Fibroblast of skin of left biceps (primary cell): ENCODE measurements at places on chromosomes 11 and 22.

DNA sequence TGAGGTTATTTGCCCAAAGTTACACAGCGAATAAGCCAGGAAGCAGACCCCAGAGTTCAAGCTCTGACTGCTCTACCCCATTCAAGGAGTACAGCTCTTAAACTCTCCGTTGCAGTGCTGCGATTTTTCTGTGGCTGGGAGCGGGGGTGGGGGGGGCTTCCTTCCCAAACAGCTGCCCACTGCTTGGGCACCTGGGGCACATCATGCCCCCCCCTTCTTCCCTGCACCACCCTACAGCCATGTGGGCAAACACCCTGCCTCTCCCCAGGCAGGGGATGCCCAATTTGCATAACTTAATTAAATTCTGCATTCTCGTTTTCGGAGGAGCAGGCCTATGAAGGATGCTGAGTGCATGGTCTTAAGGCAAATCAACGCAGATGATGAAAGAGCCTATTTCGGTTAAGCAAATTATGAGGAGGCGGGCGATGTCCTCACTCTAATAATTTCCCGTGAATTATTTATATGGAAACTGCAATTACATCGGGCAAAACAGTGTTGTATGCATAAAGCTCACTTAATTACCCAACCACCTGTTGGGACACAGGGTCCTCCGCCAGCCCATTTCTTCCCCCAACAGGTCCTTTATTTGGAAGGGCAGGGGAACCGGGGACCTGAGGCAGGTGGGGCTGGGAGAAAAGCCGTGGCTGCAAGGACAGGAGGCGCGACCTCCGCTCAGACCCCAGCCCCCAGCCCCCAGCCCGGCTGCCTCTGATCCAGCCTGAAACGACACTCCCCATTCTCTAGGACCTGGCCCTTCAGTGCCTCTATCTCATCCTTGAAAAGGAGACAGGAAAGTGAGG, 610.5 kb downstream of the BUD13 start:
- DNase-seq: no peak

GRCh38 chr11:78038697-78039313, 15.7 kb upstream of the KCTD14 start:
- DNase-seq: no peak

GRCh38 chr11:109972939-109973338, 120.3 kb upstream of the ZC3H12C start:
- no peak for DNase-seq

- no peak for DNase-seq
Observed at GRCh38 chr11:111702623-111703022, 63.6 kb downstream of the PPP2R1B start.

GRCh38 chr22:40325315-40325714, 21.0 kb upstream of the ADSL start:
- no peak for DNase-seq

DNA sequence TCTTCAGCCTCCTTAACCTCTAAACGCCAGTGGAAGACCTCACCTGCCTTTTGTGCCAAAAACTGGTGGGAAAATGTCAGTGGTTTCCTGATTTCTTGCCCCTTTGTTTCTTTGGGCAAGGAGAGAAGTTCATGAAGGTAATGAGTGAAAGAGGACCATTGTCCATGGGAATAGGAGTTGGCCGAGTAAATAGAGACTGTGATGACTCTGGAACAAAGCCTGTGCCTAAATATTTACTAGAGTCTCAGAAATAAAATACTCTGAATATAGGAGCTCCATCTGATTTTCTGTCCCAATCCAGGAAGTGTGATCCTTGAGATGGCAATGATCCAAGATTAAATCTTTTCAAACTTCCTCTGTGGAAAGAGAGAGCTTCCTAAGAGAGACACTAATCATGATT, 12.0 kb downstream of the SLC5A1 start:
- no peak for DNase-seq

DNA sequence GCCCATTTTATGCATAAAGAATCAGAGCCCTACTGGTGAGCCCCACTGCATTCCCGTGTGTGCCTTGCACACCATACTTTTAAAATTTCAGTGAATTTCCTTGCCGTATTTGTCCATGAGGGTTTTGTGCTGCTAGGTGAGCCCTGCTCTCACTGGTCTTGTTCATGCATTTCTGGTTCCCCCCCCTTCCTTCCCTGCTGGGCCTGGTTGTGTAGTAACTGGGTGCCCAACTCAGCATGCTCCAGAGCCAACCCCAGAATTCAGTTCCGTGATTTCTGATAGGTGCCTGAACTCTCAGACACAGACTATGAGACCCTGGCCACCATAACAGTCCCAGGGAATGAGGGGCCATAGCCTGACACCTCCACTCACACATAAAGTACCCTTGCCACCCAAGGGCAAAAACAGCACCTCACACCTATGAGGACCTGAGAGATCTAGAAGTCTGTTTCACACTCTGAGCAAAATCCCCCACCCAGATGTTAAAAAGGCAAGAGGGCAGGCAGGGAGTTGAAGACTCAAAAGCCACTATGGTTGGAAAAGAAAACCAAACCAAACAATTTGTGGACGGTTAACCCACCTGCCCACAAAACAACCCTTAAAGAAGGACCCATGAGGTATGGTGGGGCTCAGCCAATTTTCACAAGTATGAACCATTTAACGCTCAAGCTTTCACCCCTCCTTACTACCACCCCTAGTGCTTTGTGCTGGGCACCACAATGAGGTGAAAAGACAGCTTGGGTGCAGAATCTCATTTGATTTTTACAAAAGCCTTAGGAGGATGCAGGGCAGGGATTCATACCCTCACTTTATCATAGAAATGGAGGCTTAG, 16.8 kb upstream of the IL10RA start:
- DNase-seq: no peak

GRCh38 chr22:37544955-37545702, 15.2 kb upstream of the CDC42EP1 start:
- DNase-seq: no peak

DNA sequence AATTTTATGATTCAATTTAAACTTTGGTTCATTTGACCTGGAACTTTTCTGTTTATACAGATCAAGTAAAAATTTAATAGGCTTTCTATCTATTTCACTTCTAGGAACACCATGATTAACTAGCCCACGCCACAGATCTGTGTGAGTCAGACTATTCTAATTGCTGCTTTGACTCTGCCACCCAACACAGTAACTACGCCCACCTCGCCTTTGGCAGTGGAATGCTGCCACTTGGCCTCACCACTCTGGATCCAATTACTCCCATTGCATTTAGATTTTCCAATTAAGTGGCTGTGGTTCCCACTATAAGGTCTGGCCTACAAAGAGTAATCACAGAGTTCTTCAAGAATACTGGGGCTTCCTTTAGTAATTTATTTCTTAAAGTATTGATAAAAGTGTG, 46.6 kb upstream of the LIN7C start:
- no peak for DNase-seq

DNA sequence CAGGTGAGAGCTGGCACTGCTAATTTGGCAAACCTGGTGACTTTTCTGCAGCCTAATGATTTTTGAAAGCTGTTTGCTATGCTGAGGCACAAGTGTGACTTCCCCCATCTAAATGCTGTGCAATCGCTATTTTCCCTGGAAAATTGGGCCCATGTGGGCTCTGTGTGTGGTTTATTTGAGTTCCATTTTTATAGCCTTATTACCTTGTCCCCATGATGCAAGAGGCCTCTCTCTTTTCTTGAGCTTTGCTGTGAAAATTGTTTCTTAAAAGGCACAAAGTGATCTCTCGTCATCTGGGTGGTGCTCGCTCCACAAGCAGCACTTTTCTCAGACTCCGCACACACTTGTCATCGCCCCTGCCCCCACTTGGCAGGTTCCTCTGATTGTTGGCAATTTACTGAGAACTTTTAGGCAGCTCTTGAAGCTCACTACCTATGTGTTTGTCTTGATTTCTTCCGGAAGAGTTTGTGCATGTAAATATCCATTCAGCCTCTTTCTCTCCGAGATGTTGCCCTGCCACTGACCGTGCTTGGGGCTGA, 24.9 kb downstream of the BMAL1 start:
- DNase-seq: no peak

- no peak for DNase-seq
Observed at GRCh38 chr11:85182441-85183387, 444.4 kb downstream of the DLG2 start.

DNA sequence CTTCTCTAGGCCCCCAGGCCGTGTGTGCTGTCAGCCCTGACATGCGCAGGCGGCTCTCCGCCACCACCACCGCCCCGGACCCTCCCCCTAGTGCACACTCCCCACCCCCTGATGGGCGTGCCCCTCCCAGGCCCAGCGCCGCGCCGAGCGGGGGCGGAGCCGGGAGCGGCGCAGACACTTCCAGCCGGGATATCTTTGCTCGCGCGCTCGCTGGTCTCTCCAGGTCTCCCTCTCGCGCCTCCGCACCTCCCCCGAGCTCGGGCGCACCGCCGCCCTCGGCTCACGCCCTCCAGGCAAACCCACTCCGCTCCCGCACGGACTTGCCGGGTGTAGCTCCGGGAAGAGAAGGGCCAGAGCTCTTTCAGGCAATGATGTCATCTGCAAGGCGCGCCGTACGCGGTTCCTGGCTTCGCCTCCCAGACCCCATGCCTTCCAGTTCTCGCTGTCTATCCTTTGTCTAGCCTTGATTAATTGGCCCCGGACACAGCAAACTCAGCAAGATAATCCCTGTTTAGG, at the start of gene SCN3B:
TSS of gene SCN3B (minus strand) at position 59 of the 516 bp plus-strand sequence. CDS start 823 bp downstream, outside the sequence.
- DNase-seq: no peak

GRCh38 chr11:1072116-1072820, 2.4 kb upstream of the MUC2 start:
- no peak for DNase-seq

DNA sequence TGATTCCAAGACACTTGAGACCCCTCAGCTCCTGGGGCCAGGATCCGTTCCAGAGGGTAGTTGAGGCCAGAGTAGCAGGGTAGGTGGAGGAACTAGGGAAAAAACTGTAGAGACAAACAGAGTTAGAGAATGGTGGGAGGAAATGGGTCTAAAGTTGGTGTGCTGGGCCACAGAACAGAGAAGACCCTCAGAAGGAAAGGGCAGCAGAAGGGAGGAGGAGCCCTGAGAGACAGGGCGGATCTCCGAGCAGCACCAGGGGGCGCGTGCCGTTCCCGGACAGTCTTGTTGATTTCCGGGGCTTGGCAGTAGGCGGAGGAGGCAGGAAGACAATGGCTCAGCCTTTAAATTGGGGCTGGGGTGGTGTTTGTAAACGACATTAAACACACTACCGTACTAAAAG, 2.4 kb upstream of the CECR2 start:
- DNase-seq: no peak

DNA sequence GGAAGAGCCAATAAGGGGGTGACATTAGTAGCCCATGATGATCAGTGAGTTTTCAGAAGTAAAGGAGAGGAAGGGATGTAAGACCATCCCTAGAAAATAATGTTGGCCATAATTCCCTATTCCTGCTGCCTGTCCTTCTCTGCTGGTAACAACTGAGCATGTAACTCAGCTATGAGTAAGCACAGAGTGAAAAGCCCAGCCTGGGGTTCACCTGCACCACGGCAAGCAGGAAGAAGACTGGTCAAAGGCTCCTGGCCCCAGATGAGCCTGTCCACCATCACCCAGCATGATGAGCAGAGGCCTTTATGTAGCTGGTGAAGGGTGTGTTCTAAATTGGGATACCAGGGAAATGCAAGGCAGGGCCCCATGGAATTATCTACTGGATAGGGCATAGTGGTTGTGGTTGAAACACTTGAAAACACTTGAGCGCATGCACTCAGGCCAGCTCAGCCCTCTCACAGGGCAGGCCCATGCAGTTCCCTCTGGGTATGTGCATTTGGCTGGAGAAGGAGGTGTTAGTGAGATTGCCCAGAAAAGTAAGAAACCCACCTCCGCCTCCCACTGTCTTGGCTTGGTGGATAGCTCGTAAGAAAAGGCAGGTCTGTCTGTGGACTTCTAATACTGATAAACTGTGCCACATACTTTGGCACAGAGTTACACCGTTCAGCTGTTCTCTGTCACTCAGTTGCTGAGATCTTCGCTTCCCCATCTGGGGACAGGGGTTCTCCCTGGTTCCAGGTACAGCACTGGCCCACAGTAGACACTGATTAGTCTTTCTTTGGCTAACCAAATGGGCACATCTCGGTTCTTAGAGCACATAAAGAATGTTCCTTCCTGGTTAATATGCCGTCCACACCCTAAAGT, 86.8 kb downstream of the AMOTL1 start:
- DNase-seq: no peak

DNA sequence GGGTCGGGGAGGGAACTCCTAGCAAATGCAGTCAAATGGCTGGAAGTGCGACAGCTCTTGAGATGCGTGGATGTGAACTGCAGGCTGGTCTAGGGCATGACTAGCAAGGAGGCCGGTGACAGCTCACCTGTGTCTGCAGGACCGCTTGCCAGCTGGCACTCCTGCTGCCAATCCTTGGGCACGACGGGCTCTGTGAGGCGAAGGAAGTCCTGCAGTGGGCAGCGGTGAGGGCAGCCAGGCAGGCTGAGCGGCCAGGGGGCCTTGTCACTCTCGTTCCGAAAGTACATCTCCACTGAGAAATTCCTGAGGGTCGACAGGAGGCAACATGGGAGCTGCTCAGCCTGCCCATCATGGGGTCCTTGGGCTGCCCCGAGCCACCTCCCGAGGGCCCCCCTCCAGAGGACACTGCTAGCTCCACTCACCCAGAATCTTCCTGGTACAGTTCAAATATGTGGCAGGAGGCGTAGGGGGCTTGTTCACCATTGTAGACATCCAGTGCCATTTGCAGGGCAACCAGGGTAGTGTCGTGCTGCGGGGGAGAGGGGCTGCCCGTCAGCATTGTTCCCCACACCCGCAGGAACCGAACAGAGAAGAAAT, 5.9 kb downstream of the ACP2 start:
- no peak for DNase-seq

DNA sequence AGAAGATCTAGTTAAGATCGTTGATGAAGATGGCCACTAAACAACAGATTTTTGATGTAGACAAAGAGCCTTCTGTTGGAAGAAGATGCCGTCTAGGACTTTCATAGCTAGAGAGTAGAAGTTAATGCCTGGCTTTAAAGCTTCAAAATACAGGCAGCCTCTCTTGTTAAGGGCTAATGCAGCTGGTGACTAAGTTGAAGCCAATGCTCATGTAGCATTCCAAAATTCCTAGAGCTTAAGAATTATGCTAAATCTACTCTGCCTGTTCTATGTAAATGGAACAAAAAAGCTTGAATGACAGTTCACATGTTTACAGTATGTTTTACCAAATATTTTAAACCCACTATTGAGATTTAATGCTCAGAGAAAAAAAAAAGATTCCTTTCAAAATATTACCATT, 492.6 kb downstream of the CNTN5 start:
- DNase-seq: no peak
